H4 (cell line): ENCODE measurements at places on chromosomes 1 and 21. TPM values are rescaled to one million over a fixed set of nuclear protein-coding genes. Genes with fewer than 3 reads are reported as not detected.
A peak's percentile ranks its signal among the peaks of the same experiment; 100 is the strongest.

- no peak for DNase-seq
These were observed 2.6 kb upstream of the EEIG2 start for GRCh38 chr1:108557296-108557695.

DNA sequence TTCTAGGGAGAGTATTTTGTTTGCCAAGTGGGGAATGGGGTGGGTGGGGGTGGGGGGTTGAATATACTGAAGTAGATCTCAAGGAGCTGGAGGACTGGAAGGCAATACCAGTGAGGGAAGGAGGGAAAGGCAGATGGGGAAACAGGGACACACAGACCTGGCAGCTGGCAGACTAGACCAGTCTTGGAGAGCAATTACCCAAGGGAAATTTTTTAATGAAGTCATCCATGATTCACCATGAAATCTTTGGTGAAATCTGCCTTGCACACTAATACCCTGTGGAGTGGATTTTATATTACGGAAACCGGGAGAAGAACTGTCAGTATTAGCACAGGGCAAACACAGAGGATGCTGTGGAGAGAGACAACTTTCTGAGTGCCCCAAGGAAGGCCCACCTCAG, 29.7 kb upstream of the MARK1 start:
- DNase-seq = no peak

The GCSAML gene
- total RNA-seq = 0.29 and 1.9 TPM in 2 replicates

DNA sequence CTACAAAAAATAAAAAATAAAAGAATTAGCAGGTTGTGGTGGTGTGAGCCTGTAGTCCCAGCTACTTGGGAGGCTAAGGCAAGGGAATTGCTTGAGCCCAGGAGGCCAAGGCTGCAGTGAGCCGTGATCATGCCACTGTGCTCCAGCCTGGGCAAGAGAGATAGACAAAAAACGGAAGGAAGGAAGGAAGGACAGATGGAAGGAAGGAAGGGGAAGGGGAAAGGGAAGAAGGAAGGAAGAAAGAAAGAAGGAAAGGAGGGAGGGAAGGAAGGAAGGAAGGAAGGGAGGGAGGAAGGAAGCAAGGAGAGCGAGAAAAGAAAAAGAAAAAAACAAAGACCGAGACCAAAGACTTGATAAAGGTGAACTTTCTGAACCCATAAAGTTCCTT, 25.3 kb upstream of the RAP1A start:
- DNase-seq = no peak

DNA sequence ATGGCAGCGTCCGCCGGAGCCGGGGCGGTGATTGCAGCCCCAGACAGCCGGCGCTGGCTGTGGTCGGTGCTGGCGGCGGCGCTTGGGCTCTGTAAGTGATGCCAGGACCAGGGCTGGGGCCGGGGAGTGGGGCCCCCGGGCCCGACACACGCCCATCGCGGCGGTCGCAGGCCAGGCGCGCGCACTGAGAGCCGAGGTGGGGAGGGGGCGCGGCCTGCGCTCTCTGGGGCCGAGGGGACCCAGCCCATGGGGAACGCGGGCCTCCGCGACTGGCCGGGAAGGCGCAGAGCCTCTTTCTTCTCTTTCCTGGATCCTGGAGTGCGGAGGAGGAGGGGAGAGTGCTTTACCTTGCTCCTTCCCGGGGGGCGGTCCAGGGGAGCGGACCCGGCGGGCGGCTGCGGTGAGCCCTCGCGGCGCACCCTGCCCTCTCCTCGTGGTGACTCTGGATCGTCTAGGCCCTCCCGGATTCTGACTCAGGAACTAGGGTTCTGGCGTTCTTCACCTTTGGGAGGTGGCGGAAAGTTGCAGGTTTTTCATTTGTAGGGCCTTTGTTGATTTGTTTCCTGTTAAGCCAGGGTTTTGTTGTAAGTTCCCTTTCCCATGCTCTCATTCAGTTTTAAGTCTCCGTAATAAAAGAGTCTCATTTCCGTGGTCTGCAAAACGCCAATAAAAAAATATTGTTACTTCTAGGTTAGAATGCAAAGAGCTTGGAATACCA, 529 bp downstream of the MPZL1 start:
- DNase-seq = no peak

DNA sequence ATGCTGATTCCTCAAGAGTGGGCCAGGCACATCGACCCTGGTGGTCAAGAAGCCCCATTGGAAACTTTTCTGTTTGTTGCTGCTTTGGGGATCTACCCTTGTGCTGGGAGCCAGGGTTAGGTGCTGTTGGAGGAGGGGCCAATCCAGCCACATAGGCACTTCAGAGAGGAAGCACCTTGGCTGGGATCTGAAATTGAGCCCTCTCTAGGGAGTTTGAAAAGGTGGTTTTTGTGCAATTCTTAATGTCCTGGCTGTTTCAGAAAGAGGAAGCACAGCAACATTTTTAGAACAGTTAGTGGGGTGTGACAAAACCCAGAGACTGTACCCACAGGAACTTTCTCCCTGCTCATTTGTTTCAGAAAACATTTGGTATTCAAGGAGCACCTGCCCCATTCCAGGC, 17.2 kb upstream of the BEND5 start:
- DNase-seq = no peak

- no peak for DNase-seq
These were observed 3.3 kb upstream of the ELAVL4 start for GRCh38 chr1:50105433-50105832.

- DNase-seq = peak; percentile 6
These were observed 67.2 kb downstream of the SLC35A3 start for GRCh38 chr1:100036718-100037655.

DNA sequence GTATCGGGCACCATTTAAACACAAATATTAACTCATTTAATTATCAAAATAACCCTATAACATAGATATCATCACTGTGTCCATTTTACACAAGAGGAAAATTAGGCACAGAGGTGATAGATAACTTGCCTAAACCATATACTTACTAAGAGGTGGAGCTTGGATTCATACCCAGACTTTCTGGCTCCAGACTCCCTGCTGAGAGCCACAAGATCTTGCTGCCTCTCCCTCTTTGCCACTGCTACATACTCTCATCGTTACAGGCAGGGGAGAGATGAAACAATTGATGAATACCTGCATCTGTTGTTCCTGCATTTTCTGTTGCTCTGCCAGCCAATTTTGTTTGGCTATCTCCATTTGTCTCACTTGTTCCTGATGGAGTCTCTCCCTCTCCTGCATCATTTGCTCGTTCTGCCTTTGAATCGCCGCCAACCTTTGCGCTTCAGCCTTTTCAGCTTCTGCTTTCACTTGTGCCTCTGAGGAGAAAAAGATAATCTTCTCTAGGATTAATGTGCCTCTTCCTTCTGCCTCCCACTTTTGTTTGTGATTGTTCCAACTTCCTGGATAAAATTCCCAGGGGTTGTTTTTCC, 10.6 kb downstream of the GBP5 start:
- peak; percentile 5 for DNase-seq

DNA sequence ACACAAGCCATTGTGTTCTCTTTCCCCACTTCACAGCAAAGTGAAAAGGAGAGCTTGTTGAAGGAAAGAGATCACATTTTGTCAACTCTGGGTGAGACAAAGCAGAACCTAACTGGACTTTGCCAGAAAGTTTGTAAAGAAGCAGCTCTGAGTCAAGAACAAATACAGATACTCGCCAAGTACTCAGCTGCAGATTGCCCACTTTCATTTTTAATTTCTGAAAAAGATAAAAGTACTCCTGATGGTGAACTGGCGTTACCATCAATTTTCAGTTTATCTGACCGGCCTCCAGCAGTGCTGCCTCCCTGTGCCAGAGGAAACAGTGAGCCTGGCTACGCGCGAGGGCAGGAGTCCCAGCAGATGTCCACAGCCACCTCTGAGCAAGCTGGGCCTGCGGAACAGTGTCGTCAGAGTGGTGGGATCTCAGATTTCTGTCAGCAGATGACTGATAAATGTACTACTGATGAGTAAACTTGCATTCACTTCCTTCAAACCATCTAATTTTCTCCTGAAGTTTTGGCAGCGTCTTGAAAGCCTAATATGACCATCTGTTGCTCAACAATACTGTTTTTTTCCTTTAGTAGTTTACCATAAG, 43.7 kb downstream of the BACH1 start:
- DNase-seq = peak; percentile 59

The ADAMTS1 gene
- total RNA-seq = 11.2 and 13.8 TPM in 2 replicates

The FAM110D gene
- 0.04 and 0.12 TPM in 2 replicates for total RNA-seq

GRCh38 chr1:168421399-168422004, 122.3 kb downstream of the XCL2 start:
- no peak for DNase-seq

DNA sequence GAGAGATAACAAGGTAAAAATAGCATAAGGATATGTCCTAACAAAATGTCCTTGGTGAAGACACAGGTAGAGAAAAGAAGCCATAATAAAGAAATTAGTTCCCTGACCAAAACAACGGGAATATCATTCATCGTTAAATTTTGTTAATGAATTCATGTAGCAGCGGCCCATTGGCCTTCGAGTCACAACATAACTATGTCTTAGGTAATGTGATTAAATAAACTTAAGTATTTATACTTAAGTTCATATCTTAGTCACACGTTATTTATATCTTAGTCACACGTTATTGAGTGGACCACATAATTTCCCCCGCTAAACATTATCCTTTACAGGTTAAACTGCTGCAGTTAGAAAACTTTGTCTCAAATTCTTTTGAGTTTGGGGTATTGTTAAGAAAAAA, 1.2 kb downstream of the NEXN start:
- peak; percentile 18 for DNase-seq

- no peak for DNase-seq
These were observed 27.9 kb downstream of the UTP25 start for GRCh38 chr1:209855623-209856022.

The LYPD8 gene
- 3.3 and 5.1 TPM in 2 replicates for total RNA-seq

- no peak for DNase-seq
These were observed 247.5 kb downstream of the NRIP1 start for GRCh38 chr21:14817311-14817710.

DNA sequence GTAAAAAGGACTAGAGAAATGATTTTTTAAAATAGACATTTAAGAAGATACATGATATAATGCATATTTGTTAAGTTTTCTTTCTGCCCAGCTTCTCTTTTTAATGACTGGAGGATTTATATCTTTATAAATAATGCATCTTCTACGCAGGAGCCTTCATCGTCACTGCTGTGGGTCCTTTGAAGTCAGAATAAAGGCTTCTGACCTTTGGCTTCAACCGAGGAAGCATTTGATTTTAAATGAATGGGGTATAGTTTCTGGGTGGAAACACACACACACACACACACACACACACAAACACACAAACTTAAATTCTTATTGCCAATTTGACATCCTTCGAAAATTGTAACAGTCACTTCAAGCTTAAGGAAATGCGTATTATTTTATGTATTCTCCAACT, 690.9 kb downstream of the BRINP3 start:
- DNase-seq = no peak

The DENND2C gene
- 0.39 and 0.62 TPM in 2 replicates for total RNA-seq

- DNase-seq = no peak
These were observed 1237.8 kb upstream of the ADGRL4 start for GRCh38 chr1:80244372-80244771.
